Spleen (tissue), 13 donors: ENCODE measurements at places on chromosomes 4 and X. TPM values are rescaled to one million over a fixed set of nuclear protein-coding genes. Genes with fewer than 3 reads are reported as not detected.

Gene F8A3
- total RNA-seq: 0.64 TPM

Gene ZDHHC15
- total RNA-seq: 1.1 TPM

Gene HOPX
- total RNA-seq: 6.0 TPM

Gene RASSF6
- 0.28 TPM for total RNA-seq

Gene F11
- total RNA-seq: not detected

Gene TMEM156
- total RNA-seq: 15.9 TPM

Gene MAGEB10
- total RNA-seq: not detected

Gene SERPINA7
- not detected for total RNA-seq

DNA sequence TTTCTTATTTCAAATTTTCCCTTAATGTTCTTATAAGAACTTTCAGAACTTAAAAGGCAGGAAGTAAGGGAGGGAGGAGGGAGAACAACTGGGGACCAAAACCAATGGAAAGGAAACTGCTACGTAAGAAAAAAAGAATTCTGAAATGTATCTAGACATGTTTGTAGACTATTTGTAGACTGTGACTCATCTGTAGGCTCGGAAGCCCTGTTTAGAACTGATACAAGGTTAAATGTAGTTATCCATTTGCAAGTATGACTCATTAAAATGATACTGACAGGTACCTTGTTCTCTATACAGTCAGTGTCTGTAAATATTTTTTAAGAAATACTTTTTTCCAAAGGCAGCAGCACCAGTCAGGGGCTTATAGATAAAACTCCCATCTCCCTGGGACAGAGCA, 202.0 kb downstream of the DHX15 start:
- no peak for DNase-seq

DNA sequence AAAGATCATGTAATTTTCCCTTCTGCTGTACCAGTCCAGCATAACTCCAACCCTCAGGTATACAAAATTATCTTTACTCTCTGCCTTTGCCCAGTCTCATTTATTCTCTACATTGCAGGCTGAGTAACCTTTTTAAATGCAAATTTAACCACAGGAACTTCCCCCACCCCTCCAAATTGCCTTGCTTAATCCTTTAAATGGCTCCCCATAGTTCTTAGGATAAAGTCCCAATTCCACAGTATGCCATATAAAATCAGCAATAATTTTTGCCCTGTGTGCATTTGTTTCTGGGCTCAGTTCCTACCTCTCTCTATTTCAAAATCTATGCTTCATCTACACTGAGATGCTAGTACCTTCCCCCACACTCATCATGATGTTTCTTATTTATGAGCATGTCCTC, 879.7 kb downstream of the RPA4 start:
- DNase-seq: no peak

DNA sequence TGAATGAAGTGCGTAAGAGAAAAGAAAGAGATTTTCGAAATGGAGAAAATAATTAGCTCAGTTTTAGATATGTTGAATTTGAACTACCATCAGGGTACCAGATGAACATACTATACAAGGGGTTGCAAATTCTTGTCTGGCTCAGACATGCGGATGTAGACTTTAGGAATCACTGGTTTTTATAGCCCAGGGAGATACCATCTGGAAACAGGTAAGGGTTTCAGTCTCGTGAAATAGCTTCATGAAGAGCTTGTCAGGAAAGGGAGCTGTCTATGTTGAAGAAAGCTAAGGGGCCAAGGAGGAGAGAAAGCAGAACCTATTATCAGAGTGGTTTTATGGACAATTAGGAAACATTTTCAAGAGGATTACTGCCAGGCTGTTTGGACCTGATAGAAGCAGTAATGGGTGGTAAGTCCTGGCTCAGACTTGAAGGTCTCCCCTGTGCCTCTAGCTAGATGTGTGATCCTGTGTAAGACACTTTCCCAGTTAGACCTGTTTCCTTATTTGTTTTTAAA, 6.7 kb downstream of the RAB9A start:
- no peak for DNase-seq

DNA sequence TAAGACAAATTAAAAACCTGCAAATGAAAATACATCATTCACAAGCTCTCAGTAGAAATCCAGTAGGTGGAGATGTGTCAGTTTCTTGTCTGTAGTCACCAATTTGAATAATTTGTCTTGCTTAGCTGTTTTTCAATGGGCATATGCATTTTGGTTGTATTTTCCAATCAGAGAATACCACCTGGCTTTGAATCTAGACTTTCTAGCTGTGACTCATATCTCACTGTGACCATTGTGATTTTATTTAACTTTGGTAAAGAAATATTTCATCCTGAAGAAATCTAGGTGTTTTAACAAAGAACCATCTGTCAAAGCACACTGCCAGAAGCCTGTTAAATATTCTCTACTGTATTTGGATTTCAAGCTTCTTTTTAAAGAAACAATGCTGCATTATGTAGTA, 1650.6 kb upstream of the IGFBP7 start:
- DNase-seq: no peak

- DNase-seq: peak; percentile 79
Observed at GRCh38 chrX:8783097-8783713, 18.0 kb downstream of the FAM9A start.

DNA sequence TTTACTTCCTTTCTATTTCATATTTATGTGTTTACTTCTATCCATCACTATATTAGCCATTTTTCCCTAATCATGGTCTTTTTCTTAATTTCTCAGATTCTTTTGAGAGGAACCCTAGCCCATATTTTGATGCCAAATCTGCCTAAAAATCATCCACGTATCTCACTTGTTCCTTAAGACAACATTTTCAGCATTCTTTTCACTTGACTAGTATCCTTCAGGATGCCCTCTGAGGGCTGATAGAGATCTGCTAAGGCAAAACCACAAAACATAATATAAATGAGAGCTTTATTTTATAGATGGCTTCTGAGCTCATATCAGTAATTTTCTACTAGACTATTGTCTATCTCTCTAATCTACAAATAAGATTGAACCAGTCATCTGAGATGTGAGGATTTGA, 341.9 kb downstream of the GPM6A start:
- DNase-seq: no peak

GRCh38 chr4:143355540-143356217, 19.0 kb downstream of the GAB1 start:
- DNase-seq: no peak

DNA sequence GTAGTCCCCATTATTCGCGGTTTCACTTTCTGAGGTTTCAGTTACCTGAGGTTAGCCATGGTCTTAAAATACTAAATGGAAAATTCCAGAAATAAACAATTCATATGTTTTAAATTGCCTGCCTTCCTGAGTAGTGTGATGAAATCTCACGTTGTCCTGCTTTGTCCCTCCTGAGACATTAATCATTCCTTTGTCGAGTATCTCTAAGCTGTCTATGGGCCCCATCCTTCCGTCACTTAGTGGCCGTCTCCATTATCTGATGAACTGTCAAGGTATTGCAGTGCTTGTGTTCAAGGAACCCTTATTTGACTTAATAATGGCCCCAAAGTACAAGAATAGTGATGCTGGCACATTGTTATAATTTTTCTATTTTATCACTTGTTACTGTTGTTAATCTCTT, 94.8 kb downstream of the ADGRL3 start:
- DNase-seq: no peak

- DNase-seq: no peak
Observed at GRCh38 chr4:14834382-14834781, 167.9 kb upstream of the CPEB2 start.

DNA sequence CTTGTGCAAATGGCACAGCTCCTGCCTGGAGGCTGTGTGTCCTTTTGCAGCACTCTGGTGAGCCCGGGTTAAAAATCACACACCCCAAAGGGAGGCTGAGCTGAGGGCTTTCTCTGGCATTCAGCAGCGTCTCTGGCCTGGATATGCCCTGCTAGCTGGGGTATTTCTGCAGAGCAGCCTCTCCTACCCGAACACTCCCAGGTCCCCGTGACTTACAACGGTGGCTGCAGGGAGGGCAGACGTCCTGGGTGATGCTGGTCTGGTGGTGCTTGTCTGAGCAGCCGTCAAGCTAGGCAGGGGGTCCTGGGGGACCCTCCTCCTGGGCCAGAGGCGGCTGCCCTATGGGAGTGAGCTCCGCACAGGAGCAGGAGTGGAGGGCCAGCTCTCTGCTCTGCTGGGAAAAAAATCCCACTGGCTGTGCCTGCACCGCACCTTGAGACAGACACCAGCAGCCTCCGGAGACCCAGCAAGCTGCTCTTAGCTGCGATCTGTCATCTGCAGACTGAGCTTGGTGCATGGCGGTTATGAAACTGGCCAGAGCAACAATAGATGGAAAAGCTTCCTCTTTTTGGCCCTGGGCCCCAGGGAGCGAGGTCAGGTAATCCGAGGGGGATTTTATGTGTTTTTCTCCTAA, 41.3 kb upstream of the ASMTL start:
- peak; percentile 83 for DNase-seq

DNA sequence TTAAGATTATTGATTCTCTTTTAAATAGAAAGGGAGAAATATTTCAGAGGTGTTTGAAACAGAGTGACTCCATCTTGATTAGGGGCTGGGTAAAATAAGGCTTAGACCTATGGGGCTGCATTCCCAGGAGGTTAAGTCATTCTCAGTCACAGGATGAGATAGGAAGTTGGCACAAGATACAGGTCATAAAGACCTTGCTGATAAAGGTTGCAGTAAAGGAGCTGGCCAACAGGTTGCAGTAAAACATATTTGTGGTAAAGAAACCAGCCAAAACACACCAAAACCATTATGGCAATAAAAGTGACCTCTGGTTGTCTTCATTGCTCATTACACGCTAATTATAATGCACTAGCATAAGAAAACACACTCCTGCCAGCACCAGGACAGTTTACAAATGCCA, 165.0 kb downstream of the SPIN4 start:
- no peak for DNase-seq

DNA sequence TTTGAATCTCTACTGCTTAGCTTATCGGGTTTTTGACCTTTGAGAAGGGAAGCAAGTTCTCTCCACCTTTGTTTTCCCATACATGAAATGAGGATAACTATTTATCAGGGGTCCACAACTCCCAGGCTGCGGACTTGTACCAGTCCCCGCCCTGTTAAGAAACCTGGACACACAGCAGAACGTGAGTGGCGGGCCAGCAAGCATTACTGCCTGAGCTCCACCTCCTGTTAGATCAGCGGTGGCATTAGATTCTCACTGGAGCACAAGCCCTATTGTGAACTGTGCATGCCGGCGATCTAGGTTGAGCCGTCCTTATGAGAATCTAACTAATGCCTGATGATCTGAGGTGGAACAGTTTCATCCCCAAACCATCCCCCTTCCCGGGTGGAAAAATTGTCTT, 579.5 kb downstream of the GALNTL6 start:
- no peak for DNase-seq

DNA sequence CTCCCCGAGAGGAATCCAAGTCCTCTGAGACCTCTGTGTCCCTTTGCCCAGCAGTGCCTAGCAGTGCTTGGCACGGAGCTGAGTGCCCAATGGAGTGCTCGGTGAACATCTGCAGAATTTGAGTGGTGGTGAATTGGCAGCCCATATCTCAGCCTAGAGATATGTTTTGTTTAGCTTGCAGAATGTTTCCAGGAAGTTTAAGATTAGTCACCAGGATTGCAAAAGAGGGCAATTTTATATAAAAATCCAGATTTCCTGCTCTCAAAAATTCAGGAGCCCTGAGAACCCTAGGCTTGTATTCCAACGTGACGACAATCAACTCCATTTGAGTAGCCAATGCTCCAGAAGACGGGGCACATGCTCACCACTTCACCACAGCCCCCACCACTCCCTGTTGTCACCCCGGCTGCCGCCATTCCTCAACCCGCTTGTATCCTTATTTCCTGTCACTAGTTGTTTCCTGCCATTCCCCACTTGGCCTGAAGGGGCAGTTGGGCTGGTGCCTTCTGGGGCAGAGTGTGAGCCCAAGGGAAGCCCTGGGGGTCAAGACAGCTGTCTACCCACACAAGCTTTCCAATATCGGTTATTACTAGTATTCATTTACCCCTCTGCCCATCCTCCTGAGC, 116.9 kb downstream of the EFNB1 start:
- peak; percentile 49 for DNase-seq

DNA sequence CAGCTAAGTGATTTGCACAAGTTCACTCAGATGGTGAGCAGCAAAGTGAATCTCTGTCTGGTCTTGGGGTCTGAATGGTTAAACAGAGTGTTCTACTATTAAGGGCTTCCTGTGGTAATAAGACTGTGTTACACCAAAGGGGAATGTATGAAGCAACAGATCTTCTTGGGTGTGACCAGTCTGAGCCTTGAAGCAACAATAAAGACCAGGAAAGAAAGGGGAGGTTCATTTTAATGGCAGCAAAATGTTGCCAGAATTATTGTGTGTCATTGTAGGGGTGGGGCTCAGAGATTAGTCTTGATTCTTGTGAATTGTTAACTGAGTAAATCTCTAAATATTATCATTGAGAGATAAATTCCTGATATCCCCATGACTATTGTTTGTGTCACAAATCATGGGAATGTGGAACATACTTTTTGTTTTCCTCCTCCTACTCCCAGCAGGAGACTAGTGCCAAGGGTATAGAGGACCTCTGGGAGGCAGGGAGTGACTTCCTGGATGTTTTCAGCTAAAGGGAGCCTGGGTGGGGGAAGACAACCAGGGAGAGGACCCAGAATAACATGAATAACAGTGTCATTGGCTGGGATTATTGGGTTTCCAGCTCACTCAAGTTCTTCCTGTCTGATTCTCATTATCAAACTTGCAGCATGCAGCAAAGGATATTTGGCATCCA, 141.4 kb upstream of the PAK3 start:
- no peak for DNase-seq

- DNase-seq: no peak
Observed at GRCh38 chr4:142715727-142716126, 130.4 kb downstream of the INPP4B start.

- no peak for DNase-seq
Observed at GRCh38 chrX:10254739-10255138, 98.0 kb downstream of the CLCN4 start.

GRCh38 chr4:47536966-47537365, 51.9 kb downstream of the ATP10D start:
- DNase-seq: no peak

- DNase-seq: no peak
Observed at GRCh38 chrX:31217084-31217483, 145.2 kb upstream of the FTHL17 start.

DNA sequence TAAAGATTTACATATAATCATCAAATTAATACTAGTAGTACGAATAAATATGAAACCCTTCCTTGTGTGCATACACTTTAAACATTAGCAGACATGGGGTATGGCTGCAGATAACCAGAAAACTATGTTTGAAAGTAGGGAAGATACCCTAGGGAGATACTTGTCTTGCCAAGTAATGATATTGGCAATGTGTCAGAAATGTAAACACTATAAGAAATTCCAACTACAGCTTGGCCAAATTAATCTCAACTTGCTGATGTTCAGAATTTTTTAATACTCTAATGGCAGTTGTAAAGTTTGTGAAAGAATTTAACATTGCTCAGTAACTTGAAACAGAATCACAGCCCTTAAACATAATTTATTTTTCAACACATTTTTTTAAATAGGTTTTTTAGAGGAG, 27.4 kb upstream of the HPGD start:
- no peak for DNase-seq
